ENCODE measurements at places on chromosomes 2 and 18. TPM values are rescaled to one million over a fixed set of nuclear protein-coding genes. Genes with fewer than 3 reads are reported as not detected.
A peak's percentile ranks its signal among the peaks of the same experiment; 100 is the strongest.

RFTN2 gene
- 5.9 TPM for total RNA-seq

OTX1 gene
- not detected for total RNA-seq

PRSS56 gene
- total RNA-seq = not detected

LOXL3 gene
- 21.0 TPM for total RNA-seq

SIX3 gene
- not detected for total RNA-seq

SATB2 gene
- 8.8 TPM for total RNA-seq

RNASEH1 gene
- total RNA-seq = 11.0 TPM

ASB18 gene
- not detected for total RNA-seq

PIEZO2 gene
- 7.2 TPM for total RNA-seq

TTC21B gene
- total RNA-seq = 44.1 TPM

TMEM237 gene
- total RNA-seq = 26.8 TPM

CDH20 gene
- not detected for total RNA-seq

CYP26B1 gene
- total RNA-seq = 6.5 TPM

ARPC2 gene
- total RNA-seq = 162 TPM

ECEL1 gene
- total RNA-seq = not detected

DNA sequence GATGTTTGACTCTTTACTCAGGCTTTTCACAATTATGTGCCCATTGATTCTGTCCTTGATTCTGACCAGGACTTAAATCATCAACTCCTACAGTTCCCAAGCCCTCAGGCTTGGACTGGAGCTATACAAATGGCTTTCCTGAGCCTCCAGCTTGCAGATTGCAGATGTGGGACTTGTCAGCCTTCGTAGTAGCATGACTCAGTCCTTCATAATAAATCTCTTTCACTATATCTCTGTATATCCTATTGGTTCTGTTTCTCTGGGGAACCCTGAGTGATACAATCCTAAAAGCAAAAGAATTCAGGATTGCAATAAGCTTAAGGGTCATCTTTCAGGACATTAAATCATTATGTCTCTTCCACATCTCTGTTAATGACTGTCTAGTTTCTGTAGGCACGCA lies 356.6 kb downstream of the RIT2 start:
- DNase-seq = no peak

DNA sequence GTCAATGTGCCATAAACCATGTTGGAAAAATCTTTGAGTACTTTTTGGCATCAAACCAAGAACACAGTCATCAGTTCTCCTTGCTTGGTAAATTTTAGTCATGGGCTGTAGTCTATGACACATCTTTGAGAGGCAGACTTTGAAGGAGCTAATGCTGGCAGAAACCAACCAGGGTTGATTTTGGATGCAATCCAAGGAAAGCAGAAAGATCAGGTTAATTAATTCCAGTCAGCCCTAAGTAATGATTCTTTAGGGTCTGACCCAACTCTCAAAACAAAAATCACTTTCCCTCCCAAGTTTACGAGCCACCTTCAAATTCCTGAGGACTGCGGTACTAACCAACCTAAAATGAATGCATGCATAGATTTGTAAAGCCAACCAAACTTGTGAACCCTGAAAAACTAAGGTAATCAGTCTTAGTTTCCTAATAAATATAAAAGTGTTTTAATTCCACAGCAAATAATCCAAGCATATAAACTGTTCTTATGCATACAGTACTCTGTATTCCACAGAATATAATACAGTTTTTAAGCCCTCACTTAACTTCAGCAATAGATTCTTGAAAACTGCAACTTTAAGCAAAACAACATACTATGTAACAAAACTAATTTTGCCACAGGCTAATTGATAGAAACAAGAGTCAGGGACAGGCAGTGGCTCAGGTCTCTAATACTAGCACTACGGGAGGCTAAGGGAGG lies 22.0 kb downstream of the AP1S3 start:
- no peak for DNase-seq

DNA sequence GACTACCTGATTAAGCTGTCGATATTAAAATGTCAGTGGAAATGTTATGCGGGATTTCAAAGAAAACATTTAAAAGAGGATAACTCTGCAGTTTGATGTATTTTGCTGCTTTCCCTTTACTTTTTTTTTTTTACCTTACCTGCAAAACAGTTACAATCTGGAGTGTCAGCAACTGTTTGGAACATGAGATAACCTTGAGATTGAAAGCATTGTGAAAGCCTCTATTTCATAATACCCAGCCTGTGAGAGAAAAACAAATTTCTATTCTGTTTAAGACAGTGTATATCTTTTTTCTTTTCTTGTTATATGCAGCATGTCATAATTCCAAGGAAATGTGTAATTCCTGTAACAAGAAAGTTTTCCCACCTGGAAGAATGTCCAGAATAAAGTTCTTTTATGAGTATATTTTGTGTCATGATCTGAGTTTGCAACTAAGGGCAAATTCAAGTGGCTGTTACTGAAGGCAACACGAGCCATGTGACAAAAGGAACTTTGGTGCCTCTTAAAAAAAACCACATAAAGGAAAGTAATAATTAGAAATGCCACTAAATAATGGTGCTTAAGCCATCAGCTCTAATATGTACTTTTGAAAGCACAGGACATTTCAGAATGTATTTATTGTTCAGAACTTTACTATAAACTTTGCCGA lies 297.0 kb upstream of the DSEL start:
- DNase-seq = no peak

GRCh38 chr2:182066400-182067087 lies 80.9 kb downstream of the PPP1R1C start:
- DNase-seq = no peak

GRCh38 chr2:122422384-122422991 lies 667.0 kb downstream of the TSN start:
- DNase-seq = no peak

GRCh38 chr2:27369471-27370025 lies 590 bp downstream of the EIF2B4 start:
- DNase-seq = no peak

DNA sequence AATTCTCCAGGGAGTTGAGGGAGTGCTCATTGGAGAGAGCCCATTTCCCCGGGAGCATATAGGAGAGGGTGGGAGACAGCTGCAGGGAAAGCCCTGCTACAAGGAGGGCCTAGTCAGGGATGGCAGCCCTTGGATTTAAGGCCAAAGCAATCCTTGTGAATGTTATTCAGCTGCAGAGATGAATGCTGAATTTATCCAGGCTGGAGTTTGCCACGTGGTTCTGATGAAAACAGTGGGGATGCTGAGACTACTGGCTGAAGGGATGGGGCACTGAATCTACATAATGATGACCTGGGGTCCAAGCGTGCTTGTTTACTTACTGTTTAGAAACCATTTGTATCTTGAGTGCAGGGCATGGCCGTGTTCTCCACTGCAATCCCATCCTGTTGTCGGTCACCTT lies 35.6 kb upstream of the RNF149 start:
- no peak for DNase-seq

DNA sequence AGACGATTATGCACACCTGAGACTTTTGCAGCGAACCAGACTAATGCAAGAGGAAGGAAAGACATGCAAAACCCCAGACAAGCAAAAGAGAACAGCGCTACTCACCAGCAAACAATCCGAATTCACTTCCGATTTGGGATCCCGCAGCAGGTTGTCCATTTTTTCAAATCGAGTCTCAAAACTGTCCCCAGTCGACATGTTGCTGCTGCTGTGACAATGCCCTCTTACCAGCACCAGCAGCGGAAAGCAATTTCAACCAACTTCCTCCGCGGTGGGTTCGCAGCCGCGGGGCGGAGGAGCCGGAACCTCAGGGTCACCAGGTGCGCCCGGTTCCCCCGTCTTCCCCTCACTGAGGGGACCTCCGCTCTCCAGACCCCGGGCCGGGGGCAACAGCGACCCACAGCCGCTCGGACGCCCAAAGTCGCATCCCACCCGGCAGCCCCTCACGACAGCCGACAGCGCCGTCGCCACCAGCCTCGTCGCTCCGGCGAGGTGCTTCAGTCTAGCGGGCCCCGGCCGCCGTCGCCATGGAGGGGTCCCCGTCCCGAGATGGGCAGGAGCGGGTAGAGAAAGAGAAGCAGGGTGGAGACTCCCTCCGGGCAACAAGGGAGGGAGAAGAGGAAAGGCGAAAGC lies 784 bp downstream of the ROCK1 start:
- peak; percentile 27 for DNase-seq

GRCh38 chr2:42392191-42392590 lies 31.2 kb upstream of the COX7A2L start:
- no peak for DNase-seq

GRCh38 chr18:13377496-13377895 lies 158.9 kb downstream of the LDLRAD4 start:
- no peak for DNase-seq

GRCh38 chr2:133641497-133641896 lies 73.2 kb upstream of the NCKAP5 start:
- no peak for DNase-seq

DNA sequence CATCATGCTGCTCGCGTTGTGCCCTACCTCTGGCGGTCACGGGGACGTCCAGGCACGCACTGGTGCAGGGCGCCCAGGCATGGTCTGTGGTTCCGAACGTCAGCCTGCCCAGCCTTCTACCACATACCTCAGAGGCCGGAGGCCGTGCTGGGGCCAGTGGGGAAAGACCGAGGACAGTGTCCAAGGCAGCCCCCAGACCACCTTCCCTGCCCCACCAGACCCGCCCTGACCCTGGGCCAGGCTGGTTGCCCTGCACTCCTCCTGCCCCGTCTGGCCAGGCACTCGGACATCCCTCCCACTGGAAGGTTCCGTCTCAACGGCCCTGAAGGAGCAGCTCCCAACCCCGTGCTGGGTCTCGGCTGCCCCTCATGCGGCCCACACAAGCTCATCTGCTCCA lies 32.8 kb downstream of the SLC66A2 start:
- DNase-seq = no peak

DNA sequence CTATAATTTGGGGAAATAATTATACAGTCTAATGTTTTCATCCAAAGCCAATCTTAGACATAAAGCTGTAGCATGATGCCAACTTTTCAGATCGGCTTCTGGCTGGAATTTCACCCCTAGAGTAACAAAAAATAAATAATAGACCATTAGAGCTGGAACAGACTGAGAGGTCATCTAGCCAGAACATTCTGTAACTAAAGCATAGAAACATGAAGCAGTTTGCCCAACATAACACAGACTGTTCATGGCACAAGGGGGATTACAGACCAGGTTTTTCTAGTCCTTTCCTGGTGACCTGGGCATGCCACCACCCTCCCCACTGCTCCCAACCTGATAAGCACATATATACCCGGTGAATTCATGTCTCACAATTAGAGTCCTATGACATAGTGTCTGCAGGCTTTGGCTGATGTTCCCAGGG lies 116.4 kb upstream of the PPP1CB start:
- no peak for DNase-seq

DNA sequence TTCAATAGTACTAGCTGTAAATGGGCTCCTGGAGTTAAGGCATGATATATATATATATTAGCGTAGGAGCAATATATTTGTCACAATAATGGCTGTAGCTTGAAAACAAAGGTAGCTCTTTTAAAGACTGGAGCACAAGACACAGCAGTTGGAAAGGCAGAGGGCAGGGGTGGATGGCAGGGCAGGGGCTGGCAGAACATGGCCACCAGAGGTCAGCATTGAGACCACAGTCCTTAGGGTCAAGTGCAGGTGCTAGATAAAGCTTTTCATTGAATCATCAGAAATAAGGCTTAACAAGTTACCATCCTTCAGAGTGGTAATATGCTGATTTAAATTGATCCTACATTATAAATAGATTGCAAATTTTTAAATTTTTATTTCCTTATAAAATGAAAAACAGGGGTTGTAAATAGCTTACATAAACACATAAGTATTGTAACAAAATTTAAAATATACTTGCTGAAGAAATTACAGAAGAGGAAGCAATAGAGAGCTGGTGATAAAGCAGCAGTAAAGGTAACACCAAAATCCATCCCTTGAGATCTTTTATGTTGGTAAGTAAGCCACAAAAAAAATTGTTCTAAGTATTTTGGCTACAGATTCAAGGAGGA lies 161.2 kb upstream of the PIEZO2 start:
- DNase-seq = no peak

GRCh38 chr2:234271338-234271737 lies 220.8 kb downstream of the SPP2 start:
- no peak for DNase-seq

DNA sequence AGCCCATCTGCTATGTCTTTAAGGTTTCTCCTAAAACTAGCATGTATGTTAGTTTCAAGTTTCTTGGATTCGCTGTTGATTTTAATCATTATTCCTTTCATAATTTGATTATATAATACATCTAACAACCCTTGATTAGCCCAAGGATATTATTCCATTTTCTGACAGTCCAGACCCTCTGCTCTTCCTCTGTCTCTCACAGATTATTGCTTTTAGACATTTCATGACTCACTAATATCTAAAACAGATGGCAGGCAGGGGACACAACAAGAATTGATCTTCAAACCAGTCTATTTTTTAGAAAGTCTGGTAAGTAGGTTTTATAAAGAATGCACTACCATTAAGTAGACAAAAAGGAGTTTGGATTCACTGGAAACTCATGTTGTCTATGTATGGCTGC lies 162.2 kb downstream of the ANKRD44 start:
- no peak for DNase-seq

GRCh38 chr2:162706770-162707169 lies 131.8 kb downstream of the KCNH7 start:
- DNase-seq = no peak

- no peak for DNase-seq
These were observed 70.2 kb upstream of the DAPL1 start for GRCh38 chr2:158724803-158725381.

DNA sequence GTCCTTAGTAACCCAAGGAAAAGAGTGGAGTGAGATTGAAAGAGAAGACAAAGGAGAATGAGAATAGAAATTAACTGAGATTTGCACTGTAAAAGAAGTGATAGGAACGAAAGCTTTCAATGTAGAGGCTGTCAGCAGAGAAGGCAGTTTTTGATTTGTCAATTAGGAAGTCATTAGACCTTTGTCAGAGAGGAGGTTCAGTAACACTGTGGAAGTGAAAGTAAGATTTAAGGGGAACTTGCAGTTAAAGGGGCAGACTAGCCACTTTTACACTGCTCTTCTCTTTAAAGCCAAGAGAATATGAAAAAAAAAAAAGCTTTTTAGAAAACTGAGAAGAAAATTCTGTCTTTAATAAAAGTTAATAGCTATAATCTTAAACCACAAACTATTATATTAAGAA lies 11.5 kb upstream of the KYNU start:
- no peak for DNase-seq

DNA sequence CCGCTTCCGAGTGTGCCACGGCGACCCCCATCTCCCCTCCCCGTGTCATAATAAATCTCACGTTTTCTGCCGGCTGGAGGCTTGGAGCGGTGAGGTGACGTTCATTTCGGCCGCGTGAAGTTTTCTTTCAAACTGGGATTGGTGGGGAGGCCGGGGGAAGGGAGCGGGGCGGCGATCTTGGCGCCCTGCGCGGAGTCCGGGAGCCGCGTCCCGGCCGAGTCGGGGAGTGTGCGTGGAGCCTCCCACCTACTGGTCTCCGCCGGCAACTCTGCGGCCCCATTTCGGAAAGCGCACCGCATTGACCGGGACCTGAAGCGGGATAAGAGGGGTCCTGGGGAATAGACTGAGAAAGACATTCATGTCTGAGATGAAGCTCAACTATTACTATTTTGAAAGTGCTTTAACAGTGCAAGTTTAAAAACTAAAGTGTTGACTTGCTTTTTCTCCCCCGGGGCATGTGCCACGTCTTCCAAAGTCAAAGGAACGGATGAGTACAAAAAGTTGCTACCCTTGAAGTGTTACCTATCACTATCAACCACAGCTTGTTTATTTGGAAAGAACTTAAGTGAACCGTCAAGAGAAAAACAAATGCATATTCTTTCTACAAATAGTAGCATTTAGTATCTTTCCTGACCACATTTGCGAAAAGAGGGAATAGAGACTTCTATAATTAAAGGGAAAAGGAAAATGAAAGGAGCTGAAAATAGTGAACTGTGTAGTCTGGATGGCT lies 818 bp upstream of the IKZF2 start:
- DNase-seq = peak; percentile 67

- no peak for DNase-seq
These were observed 243.7 kb downstream of the GLI2 start for GRCh38 chr2:120979398-120979797.
